ENCODE measurements at places on chromosomes 5 and 9.

GRCh38 chr5:89817841-89818240 is 591.7 kb downstream of the CETN3 start:
- no peak for DNase-seq

- no peak for DNase-seq
These were observed 240.9 kb downstream of the TLE4 start for GRCh38 chr9:79812507-79813257.

DNA sequence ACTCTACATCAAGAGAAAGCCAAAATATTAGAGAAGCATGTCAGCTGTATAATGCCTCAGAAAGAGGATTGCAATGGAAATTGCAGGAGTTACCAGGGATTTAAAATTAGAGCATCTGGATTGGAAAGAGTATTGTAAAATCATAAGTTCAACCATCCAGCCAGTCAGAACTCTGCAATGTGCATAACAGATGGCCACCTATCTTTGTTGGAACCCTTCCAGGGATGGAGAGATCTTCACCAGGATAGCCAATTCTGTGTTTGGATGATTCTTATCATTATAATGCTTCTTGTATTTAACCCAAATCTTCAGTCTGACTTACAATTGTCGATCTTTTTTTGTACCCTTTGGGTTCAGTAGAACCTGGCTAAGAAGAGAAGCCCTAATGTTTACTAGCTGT is 164.4 kb downstream of the TLR4 start:
- no peak for DNase-seq

- DNase-seq = no peak
These were observed 52.9 kb upstream of the EXOC3 start for GRCh38 chr5:389891-390622.

GRCh38 chr9:113574441-113575262 is 111.1 kb downstream of the RGS3 start:
- DNase-seq = peak; percentile 29

- DNase-seq = peak; percentile 97
These were observed 68.1 kb downstream of the GDNF start for GRCh38 chr5:37771731-37772130.

GRCh38 chr9:128654481-128654880 is 2.2 kb downstream of the DYNC2I2 start:
- DNase-seq = no peak

DNA sequence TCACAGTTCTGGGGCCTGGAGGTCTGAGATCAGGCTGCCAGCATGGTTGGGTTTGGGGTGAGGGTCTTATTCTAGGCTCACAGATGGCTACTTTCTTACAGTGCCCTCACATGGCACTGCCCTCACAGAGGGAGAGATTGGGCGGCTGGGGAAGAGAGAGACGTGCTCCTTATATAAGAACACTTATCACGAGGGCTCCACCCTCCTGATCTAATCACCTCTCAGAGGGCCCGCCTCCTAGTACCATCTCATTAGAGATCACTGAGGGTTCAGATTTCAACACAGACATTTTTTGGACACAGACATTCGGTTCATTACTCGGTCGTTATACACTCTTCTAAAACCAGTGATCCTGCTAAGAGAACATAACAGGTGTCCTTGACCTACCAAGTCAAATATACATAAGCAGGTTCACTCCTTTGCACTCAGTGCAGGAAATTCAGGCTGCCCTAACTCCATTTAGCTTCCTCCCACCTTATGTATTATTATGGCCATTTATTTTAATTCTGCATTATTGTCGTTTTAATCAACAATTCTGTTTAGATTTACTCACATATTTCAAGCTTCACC is 121.7 kb downstream of the ICE1 start:
- no peak for DNase-seq

- DNase-seq = no peak
These were observed 53.0 kb upstream of the PDZD2 start for GRCh38 chr5:31585895-31586270.

Measured in fibroblast of mammary gland (primary cell).